Cortex of kidney (tissue), 1 donor: ENCODE measurements at places on chromosomes 1 and 21.

DNA sequence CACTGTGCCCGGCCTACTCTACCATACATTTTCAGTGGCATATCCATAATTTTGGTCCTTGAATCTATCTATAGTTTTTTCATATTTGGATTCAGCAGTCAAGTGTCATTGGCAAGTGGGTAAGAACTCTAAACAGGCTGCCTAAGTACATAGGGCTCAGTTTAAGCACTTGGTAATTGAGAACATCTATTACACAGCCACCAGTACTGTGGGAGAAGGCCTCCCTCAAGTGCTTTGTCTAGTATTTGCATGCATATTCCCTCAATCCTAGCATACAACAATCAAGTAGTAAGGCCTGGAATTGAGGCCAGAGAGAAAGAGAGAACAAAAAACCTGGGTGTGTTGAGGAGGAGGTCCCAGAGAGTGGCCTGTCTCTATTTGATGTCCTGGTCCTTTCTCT lies 325.2 kb downstream of the USP25 start:
- no peak for DNase-seq

DNA sequence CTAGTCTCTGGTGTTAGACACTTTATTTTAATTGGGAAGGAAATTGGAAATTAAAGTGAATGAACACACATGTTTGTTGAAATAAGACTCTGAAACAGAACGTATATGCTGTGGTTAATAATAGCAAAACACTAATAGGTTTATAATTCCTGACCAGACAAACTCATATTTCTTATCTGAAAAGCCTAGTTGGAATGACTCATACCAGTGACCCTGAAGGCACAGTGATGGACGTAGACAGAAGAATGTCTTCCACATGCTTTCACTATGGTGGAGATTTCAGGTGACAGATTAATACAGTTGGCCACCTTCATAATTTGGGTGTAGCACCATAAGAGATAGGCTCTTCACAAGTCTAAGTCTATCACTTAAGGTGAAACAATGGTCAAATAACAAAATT lies 83.0 kb upstream of the COL11A1 start:
- no peak for DNase-seq

- DNase-seq = no peak
These were observed 61.5 kb downstream of the PSMG1 start for GRCh38 chr21:39121600-39122355.

DNA sequence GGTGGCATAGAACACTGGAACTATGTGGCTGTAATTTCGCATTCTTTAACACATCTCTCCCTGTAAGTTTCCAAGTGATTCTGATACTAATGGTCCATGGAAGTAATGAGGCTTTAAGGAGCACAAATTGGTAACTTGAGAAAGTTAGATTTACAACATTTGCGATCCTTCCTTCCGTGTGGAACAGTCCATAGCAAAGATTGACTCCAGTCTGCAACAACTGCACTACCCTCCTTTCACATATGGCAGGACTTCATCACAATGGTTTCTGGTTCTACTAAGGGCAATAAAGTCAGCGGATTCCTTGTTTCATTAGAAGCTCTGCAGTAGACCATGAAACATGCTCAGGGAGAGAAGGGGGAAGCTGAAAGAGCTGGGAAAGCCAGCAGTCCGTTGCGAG lies 261.2 kb downstream of the RGS7 start:
- DNase-seq = no peak

- no peak for DNase-seq
These were observed at the start of gene HES2 for GRCh38 chr1:6419804-6420453. TSS of gene HES2 (minus strand) at chr1:6419919. CDS start at chr1:6419820, 99 bp downstream.

- DNase-seq = no peak
These were observed 245.1 kb downstream of the MATN1 start for GRCh38 chr1:30478283-30478682.

- no peak for DNase-seq
These were observed 46.6 kb downstream of the VPS26C start for GRCh38 chr21:37220433-37220980.

DNA sequence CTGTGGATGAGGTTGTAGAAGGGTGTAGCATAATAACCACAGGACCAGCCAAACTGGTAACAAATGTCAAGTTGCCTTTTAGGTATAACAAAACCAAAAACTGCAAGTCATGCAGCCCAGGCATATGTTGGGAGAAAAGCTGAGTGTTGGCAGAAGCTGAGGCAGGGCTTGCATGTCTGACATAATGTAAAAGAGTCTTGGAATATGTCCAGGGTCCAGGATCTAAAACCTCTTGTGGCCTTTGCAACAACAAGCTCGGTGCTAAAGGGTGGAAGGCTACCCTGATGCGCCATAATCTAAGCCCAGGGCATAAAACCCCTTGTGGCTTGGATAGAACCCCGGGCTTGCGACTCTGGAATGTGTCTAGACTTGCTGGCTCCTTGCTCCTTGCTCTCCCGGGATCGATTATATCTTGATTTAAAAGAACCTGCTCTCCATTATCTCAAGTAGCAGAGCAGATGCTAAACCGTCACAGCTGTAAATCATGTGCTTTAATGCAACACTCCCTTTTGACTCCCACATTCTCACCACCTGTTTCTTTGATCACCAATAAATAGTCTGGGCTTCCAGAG lies 26.5 kb upstream of the SLC35A3 start:
- no peak for DNase-seq

DNA sequence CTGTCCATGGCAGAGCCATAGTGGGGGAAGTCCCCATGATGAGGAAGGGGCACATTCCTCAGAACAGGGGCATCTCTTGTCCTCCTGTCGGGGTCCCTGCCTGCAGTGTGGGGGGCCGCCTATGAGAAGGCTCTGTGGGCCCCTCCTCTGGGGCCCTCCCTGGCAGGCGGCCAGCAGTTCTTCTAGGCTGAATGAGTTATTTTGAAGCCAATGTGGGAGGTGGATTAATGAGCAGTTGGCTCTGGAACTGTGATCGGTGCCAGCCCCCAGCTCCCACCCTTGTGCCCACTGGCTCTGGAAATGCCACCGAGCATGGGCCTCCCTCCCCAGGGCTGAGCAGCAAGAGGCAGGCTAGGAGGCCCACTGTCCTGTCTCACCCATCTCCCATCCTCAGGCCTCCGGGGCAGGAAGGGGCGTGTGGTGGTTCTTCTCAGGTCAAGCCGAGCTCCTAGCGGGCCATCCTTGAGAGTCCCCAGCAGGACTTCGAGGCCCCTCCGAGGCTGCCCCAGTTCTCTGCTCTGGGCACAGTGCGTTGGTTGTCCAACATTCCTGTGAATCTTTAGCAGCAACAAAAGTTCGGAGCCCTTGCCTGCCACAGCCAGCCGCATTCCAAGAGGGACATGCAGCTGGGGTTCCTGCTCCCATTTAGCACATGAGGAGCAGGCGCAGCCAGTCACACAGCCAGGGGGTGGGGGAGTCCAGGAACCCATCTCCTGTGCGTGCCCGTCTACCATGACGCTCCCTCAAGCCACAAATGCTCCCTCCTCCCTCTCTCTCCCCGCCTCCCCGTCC lies 57.2 kb downstream of the EDN2 start:
- DNase-seq = no peak

- no peak for DNase-seq
These were observed 90.7 kb upstream of the KCNK2 start for GRCh38 chr1:214991691-214992315.

DNA sequence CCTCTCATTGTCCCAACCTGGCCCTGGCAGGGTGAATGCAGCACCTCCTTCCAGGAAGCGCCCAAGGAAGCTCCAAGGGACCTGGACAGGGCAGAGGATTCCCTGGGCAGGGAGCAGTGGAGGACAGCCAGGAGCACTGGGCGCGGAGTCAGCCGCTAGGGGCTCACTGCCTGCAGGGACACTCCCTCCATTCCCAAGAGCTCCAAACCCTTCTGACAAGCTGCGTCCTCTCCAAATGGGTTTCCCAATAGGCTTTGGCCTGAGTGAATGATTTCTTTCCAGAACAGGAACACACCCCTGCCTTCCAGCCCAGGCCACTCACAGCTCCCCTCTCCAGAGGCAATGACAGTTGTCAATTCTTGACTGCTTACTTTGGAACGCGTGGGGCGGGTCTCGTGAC lies 128.5 kb upstream of the EDN2 start:
- DNase-seq = no peak

GRCh38 chr1:2431103-2431502 lies 18.7 kb upstream of the PEX10 start:
- no peak for DNase-seq
